ENCODE measurements at places on chromosomes 1 and 21.

GRCh38 chr21:31714741-31715365 is 17.1 kb downstream of the SCAF4 start:
- no peak for DNase-seq

- no peak for DNase-seq
These were observed 35.5 kb downstream of the IGFN1 start for GRCh38 chr1:201226178-201226514.

GRCh38 chr1:232585486-232585885 is 44.4 kb downstream of the SIPA1L2 start:
- no peak for DNase-seq

DNA sequence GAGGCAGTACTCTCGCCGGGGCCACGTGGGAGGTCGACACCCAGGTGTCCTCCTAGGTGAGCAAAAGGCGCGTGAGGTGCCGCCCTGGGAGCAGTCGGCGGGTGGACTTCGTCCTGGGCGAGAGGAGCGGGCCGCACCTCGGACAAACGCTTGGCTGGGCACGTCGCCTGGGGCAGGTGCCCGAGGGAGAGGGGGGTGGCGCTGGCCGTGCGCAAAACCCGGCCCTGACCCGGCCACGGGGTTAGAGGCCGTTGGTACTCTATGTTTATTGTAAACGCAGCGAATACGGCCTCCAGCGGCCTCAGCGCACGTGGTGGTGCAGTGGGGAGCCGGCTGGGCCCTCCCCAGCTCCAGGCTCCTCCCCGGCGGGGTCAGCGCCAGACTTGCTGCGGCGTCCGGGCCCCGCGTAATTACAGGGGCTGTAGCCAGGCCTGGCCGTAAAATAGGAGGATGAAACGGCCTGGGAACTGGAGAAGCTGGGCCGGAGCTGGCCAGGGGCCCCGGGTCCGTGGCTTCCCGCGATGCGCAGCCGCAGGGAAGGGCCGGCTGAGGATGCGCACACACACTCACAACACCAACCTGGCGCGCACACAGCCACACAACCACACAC is 1.6 kb upstream of the EFNA1 start:
- DNase-seq = peak; percentile 81

DNA sequence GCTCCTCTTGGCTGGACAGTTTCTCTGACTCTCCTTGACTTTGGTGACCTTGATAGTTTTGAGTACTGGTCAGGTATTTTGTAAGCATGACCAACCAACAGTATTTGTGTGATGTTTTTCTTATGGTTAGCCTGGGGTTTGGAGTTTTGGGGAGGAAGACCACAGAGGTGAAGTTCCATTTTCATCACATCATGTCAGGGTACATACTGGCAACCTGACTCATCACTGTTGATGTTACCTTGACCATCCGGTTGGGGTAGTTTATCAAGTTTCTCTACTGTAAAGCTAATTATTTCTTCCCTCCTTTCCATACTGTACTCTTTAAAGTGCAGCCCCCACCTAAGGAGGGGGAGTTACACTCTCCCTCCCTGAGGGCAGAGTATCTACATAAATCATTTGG is 13.4 kb downstream of the OSCP1 start:
- DNase-seq = no peak

DNA sequence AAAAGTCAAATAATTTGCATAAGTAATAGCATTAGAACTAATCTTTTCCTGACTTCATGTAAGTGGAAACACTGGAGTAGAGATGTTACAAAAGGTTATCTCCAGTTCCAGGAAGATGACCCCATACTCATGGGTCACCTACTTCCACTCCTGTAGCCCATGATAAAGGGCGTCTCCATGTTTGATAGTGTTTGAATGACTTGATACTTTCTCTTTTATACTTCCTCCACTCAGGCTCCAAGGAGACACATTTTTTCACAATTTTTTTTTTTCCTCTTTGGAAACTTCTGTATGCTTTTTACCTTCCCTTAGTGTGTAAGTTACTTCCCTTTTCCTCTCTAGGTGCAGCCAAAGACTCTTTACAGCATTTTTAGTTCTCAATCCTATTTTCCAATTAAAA is 382.1 kb upstream of the B3GALT2 start:
- DNase-seq = no peak

GRCh38 chr1:172745014-172745413 is 86.1 kb downstream of the FASLG start:
- DNase-seq = peak; percentile 89

GRCh38 chr21:29586696-29587095 is 288.0 kb downstream of the BACH1 start:
- no peak for DNase-seq

DNA sequence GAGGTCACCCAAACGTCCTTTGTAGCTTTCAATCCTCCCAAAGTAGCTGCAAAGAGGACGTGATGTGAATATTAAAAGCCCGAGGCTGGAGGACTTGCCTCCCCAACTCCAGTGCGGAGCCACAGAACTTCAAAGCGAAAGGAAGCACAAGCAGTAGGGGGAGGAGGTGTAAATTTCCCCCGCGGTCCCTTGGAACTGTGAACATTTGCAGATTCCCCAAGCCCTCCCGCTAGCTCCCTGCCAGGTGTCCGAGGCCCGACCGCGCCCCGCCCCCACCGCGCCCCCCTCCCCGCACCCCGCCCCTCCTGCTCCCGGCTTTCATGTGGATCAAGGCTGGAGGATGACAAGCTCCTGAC is 41.5 kb upstream of the HAO2 start:
- no peak for DNase-seq

- DNase-seq = no peak
These were observed 225.3 kb upstream of the B3GALT2 start for GRCh38 chr1:193411714-193412113.

DNA sequence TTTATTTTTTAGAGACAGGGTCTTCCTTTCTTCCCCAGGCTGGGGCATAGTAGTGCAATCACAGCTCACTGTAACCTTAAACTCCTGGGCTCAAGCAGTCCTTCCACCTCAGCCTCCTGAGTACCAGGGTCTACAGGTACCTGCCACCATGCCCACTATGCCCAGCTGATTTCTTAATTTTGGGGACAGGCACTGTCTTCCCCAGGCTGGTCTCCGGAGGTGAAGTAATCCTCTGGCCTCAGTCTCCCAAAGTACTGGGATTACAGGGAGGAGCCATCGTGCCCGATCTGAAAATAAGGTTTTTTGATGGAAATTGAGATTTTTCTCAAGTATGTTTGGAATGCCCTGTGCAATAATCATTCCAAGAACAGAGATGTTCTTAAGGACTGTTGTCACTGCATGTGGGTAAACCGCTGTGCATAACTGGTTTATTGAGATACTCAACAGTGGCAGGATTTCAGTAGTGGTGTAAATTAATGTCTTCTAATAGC is 934 bp upstream of the MSH4 start:
- no peak for DNase-seq

- no peak for DNase-seq
These were observed at the start of gene GPR25 for GRCh38 chr1:200872446-200873115. GPR25 (plus strand) TSS chr1:200872981; CDS start chr1:200873038, 57 bp downstream.

DNA sequence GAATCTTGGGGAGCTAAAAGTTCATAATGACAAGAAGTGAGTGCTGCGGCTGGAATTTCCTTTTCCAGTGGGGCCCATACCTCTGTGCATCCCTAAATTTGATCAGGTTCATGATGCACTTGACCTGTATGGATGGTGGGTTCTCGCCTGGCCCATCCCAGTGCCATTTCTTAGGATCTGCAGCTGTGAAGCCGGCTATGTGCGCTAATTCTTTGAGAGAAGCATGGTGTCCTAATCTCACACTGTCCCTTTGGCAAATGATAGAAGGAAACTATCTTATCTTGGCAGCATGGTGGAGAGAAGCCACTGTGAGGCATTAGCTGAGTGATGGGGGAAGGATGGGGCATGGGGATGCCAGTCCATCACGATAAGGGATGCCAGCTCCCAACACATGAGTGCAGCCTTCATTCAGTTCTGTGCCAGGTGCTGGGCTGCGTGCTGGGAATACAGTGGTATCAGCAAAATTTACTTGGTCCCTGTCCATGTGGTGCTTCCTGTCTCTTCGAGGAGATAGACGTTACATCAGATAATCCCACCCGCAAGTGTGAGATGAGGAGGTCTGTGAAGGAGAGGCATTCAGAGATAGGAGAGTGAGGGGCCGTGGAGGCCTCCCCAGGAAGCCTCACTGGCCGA is 30.5 kb downstream of the STUM start:
- no peak for DNase-seq

- no peak for DNase-seq
These were observed 61.1 kb upstream of the GPR88 start for GRCh38 chr1:100476735-100477290.

DNA sequence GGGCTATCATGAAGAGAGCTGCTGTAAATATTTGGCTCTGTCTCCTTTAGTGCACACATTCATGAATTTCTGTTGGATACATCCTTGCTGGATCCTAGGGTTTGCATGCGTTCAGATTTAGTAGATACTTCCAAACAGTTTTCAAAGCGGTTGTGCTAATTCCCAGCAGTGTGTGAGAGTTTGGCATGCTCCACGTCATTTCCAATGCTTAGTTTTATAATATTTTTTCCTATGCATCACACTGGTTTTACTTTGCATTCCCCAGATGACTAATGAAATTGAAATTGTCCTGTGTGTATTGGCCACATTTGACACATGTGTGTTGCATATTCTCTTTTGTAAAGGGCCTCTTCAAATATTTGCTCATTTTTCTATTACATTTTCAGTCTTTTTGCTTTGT is 18.5 kb upstream of the AADACL3 start:
- DNase-seq = no peak

GRCh38 chr1:61950418-61950817 is 208.1 kb downstream of the PATJ start:
- no peak for DNase-seq

GRCh38 chr21:44395260-44395659 is 41.8 kb downstream of the TRPM2 start:
- no peak for DNase-seq

GRCh38 chr1:97159342-97159741 is 437.8 kb downstream of the PTBP2 start:
- no peak for DNase-seq

DNA sequence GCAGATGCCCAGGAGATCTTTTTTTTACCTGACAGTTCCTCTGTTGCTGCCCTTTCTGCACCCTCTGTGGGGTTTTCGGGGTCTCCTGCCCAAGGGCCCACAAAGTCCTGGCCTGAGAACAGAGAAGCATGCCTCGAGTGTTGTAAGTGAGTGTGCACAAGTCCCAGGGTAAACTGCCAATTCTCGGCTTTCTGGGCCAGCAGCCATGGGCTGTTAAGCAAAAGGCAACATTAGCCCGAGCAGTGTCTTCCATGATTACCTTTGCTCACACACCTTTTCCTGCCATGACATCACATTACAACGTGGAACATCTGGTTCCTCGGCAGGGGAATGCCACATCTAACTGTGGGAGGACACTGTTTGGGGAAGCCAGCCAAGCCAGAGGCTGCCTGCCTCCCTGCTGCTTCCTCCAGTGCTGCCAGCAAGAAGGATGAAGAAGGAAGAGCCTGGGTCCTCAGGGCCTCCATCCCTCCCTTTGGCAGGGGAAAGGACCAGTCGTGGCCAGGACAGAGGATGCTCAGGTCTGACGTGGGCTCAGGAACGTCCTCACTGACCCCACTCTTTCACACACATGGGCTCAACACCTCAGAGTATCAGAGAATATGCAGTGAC is 485.9 kb downstream of the OMA1 start:
- no peak for DNase-seq

DNA sequence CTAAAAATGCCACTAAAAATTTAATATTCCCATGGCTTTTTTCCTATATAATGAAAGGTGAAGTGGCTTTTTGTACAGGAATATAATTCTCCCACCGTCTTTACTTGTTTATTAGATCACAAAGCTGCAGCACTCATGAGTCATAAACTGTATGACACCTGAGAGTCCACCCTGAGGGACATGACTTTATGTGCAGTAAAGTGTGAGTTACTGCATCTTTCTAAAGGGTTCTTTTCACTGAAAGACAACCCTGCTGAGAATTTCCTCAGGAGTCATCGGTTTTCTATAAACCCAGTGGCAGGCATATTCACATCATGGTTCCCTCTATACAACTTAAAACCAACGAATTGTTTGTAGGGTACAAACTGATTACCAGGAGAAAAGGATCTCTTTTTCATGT is 77.4 kb downstream of the APP start:
- no peak for DNase-seq

GRCh38 chr1:248823517-248824001 is 2.2 kb downstream of the SH3BP5L start:
- DNase-seq = no peak

GRCh38 chr21:45578176-45578801 is 36.0 kb upstream of the SLC19A1 start:
- no peak for DNase-seq

DNA sequence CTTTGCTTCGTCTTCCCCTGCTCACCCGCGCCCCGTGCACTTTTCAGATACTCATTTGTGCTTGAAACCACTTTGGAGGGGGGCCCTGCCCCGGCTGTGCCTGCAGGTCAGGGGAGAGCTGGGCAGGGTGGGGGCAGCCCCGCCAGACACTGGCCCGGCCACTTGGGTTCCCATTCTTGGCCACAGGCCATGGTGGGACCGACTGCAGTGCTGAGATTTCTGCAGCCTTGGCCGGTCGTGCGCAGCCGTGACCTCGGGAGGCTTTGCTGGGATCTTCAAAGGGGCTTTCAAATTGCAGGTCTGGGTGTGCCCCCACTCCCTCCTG is 54.5 kb upstream of the TTC34 start:
- no peak for DNase-seq

GRCh38 chr1:200366577-200367253 is 43.1 kb downstream of the ZNF281 start:
- no peak for DNase-seq

- no peak for DNase-seq
These were observed 1.3 kb downstream of the LINGO4 start for GRCh38 chr1:151803915-151804314.

DNA sequence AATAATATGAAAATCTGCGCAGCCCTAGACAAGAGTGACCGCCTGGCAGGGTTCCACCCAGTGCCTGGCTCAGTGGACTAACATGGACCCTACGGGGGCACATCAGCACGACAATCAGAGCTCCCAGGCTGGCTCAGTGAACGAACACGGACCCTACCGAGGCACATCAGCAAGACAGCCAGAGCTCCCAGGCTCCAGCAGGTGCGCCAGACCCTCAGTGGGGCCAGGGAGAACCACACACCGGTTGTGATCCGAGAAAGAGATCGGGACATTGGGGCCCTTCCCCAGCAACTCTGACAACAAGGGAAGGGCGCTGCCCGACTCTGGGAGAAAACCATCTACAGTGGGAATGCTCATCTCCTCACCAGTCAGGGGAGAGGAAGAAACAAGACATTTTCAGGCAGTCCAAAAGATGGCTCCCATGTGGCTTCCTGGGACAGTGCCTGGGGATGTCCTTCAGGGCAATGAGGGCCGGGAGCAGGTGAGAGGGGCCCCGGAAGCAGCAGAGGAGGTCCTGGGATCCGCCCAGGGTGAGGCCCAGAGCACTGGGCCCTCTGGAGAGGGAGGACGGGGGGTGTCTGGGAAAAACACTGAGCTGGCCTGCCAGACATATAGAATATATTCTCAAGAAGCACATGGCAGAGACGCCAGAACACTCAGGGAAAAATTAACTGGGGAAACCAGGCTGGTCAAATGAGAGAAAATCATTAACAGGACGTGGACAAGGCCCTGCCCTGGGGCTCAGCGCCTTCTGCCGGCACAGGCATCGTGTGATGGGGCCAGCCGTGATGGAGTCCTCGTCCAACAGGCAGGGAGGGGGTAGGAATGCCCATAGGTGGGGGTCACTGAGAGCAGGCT is 4.8 kb downstream of the ARHGEF16 start:
- no peak for DNase-seq
